ENCODE measurements at places on chromosomes 6 and 20.

- no peak for DNase-seq
Measured at GRCh38 chr6:40922281-40922680, 116.7 kb downstream of the UNC5CL start.

- DNase-seq, result peak; percentile 19
Measured at GRCh38 chr6:43506667-43507471, 3.3 kb downstream of the LRRC73 start.

DNA sequence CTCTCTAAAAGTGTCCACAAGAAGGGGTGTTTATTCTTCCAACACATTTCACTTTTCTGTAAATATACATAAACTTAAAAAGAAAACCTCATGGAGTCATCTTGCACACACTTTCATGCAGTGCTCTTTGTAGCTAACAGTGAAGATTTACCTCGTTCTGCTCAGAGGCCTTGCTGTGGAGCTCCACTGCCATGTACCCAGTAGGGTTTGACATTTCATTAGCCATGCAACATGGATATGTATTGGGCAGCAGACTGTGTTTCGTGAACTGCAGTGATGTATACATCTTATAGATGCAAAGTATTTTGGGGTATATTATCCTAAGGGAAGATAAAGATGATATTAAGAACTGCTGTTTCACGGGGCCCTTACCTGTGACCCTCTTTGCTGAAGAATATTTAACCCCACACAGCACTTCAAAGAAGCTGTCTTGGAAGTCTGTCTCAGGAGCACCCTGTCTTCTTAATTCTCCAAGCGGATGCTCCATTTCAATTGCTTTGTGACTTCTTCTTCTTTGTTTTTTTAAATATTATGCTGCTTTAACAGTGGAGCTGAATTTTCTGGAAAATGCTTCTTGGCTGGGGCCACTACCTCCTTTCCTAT lies 17.9 kb downstream of the IRF4 start:
- DNase-seq, result no peak

DNA sequence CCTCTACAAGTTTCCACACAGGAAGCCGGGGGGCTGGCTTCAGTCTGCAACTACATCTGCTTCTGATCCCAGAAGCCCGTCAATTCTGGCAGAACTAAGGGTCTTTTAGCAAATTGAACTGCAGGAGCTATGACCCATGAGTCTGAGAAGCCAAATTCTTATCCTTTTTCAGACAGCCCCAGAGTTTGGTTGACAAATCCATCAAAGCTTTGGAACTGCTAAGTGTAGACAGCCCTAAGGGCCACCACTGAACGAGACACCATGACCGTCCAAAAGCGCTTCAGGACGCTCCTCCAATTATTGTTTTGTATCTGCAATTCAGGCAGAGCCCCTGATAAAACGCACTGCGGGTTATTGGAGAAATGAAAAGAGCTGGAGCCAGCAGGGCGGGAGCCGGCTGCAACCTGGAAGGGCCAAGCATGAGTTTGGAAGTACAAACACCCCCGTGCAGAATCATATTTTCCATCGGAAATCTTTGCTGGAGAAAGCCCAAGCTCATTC lies 67.1 kb downstream of the GNAS-AS1 start:
- no peak for DNase-seq

- no peak for DNase-seq
Measured at GRCh38 chr6:91428296-91428695, 841.4 kb upstream of the MAP3K7 start.

DNA sequence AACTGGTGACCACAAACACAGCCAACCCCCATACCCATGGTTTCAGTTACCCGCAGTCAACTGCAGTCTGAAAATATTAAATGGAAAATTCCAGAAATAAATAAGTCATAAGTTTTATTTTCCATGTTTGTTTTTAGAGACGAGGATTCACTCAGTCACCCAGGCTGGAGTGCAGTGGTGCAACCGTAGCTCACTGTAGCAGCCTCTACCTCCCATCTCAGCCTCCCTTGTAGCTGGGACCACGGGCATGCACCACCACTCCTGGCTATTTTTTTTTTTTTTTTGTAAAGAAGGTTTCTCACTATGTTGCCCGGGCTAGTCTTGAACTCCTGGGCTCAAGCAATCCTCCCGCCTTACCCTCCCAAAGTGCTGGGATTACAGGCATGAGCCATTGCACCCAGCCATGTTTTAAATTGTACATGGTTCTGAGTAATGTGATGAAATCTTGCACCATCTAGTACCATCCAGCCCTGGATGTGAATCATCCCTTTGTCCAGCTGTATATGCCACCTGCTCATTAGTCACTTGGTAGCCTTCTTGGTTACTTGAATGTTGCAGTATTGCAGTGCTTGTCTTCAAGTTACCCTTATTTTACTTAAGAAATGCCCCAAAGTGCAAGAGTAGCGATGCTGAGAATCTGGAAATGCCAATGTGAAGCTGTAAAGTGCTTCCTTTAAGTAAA lies 14.5 kb downstream of the CSNK2A1 start:
- DNase-seq, result no peak

DNA sequence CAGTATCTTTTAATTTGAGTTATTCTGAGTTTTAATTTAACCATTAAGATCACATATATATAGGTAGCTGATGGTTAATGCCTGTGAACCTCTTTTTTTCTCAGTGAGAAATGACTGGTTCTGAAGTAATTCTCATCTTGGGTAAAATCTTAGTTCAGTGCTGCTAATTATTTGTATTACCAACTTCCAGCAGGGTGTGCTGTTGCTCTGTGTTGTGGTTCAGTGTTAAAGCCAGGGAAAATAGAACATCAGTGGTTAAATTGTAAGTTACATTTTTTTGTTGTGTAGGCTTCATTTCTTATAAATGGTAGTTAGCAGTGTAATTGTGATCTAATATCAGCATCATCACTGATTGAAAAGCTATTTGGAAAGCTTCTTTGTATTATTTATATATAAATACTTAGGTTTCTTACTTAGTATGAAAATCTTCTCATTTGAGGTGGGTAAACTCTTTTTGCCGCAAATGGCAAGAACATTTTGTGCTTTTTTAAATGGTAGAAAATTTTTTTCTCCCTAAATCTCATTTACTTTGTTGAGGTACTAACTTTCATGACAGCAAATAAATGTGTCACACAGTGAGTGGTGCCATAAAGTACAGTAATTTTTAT lies 43.7 kb downstream of the CDC5L start:
- peak; percentile 15 for DNase-seq

GRCh38 chr20:32957459-32957858 lies 46.8 kb downstream of the SUN5 start:
- DNase-seq, result no peak

GRCh38 chr6:8017276-8017701 lies 46.9 kb downstream of the BLOC1S5 start:
- no peak for DNase-seq

GRCh38 chr20:51426718-51427650 lies 115.5 kb downstream of the NFATC2 start:
- no peak for DNase-seq

DNA sequence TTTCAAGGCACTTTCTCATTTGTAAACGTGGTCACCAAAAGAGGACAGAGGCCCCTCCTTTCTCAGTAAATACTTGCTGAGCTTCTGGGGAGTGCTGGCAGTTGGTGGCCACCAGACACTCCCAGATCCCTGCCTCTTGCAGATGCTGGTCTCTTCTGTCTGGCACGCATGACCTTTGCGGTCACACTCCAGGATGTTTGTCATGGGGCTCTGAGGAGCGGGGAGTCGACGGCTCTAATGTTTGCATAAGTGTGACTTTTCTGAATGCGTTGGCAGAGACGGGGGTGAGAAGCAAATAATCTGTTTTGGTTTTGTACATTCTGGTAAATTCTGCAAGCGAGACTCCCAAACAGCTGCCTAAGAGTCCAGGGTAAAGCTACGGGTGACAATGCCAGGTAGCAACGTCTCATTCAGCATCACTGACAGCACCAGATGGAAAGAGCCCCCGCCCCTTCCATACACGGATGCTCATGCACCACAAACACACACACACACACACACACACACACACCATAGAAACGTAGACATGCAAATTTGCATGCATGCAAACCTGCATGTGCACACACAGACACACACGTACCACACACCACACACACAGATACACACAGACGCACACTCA lies 101.1 kb downstream of the YTHDF1 start:
- peak; percentile 95 for DNase-seq

DNA sequence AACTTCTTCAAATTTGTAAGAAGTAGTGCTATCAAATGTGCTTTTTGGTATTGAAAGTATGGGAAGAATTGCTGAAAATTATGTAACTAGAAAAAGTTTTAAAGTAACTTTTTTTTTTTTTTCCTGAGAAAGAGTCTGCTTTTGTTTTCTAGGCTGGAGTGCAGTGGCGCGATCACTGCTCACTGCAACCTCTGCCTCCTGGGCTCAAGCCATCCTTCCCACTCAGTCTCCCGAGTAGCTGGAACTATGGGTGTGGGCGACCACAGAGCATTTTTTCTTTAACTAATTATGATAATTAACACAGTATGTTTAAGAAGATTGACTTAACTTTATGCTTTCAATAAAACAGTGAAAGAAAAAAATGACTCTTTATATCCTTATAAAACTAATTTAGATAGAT lies 38.4 kb downstream of the BMP5 start:
- DNase-seq, result no peak

- no peak for DNase-seq
Measured at GRCh38 chr20:34864216-34864615, 8.4 kb downstream of the GGT7 start.

DNA sequence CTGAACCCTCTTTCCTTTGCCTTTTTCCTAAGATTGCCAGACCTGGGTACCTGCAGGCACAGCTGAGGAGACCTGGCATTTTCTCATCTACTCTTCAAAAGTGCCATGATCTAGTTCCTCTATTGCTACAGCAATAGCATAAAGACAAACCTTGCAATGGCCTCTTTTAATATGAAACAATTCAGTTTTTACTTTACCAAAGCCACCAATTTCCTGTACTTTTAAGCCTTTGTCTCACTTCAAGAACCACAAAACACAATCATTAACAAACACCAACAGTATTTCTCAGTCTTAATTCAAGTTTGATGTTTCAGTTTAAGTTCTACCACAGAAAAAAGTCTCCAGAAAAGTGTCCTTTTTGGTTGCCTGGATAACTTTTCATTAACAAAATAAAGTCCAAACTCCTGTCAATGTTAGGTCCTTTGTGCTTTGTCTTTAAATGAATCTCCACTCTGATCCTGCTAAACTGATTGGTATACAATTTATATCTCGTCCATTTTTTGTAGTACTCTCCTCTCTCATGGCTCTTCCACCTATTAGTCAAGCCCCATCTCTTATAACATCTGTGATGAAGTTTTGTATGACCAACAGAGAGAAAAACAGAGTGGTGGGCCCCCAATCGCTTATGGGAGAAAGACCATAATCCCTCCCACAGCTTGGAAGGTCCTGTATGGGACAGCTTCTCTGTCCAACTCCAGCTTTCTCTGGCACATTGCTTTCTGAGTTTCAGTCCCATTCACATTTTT lies 50.5 kb upstream of the THEMIS start:
- no peak for DNase-seq

DNA sequence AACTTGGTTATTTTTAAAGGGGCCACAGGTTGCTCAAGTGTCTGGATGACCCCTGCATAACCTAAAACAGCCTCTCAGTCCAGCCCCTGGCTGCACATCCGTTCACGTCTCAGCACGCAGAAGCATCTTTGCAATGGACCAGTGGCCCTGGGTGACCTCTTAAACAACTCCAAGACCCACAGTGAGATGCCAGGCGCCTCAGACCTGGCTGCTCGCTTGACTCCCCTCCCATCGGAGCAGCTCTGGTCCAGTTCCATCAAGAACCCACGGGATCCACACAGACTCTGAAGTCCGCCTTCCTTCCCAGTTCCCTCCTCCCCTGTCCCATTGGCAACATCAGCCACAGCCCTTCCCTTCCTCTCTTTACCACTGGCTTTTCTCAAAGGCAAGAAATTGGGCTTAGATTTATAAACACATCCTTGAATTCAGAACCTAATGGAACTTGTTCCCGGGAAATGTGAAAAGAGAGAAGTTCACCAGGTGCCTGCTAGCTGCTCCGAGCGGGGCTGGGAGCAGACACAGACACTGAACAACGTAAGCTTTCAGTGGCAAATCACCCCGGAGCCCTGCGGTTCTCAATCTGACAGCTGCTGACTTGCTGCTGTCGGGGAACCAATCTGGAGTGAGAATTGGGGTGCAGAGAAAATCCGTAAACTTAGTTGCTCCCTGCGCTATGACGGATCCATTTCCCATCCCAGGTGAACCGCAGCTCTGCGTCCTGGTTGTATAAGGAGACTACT lies 39.6 kb upstream of the MPC1 start:
- no peak for DNase-seq

DNA sequence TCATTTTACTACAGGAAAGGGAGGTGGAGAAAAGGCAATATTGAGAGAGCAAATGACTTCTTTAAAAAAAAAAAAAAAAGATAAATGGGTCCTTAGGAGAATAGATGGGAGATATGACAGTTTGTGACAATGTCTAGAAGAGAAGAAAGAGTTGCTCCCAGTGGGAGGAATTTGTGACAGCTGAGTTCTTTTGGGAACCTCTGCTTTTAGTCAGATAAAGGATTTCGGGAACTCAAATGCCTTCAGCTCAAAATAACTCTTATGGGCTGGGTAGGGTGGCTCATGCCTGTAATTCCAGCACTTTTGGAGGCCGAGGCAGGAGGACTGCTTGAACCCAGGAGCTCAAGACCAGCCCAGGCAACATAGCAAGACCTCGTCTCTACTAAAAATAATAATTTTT lies 13.1 kb downstream of the TPD52L1 start:
- no peak for DNase-seq

GRCh38 chr6:28944412-28944865 lies 20.7 kb upstream of the TRIM27 start:
- peak; percentile 39 for DNase-seq

- DNase-seq, result no peak
Measured at GRCh38 chr20:23433628-23434027, 5.9 kb upstream of the CSTL1 start.

DNA sequence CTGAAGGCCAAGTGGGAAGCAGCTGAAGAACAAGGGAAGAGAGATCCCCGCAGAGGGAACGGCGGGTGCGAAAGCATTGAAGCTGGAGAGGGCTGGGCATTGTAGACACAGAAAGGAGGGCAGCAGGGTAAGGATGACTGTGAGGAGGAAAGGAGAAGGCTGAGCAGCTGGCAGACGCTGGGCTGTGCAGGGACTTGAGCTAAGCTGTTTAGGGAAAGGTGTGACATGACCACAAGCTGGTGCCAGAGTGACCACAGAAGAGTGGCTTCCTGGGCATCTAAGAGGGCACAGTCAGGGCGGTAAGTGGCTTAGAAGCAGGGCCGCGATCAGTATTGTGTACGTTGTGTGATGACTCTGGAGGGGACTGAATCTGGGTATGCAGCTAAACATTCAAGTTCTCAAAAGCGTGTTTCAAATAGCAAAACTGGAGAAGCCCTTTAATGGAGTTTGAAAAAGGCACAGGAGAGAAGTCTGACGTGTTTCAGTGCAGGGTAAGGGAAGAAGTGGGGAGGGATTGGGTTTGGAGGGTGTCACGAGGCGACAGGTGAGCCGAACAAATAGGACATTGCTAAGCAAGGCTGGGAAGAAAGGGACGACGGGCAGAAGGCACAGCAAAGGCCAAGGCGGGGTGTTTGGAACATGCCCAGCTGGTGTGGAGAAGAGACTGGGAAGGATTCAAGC lies 46.1 kb upstream of the ARFGEF2 start:
- peak; percentile 67 for DNase-seq

Measured in DMS79 (cell line).